ENCODE measurements at places on chromosomes 6 and 20. TPM values are rescaled to one million over a fixed set of nuclear protein-coding genes. Genes with fewer than 3 reads are reported as not detected.

The C20orf202 gene
- total RNA-seq, result not detected

The FAM229B gene
- total RNA-seq, result 12.9 TPM

The LZTS3 gene
- total RNA-seq, result 3.1 TPM

The PSORS1C1 gene
- 7.4 TPM for total RNA-seq

The GTSF1L gene
- not detected for total RNA-seq

The GPR6 gene
- total RNA-seq, result not detected

The ULBP1 gene
- 6.4 TPM for total RNA-seq

The POM121L2 gene
- total RNA-seq, result not detected

The HLA-G gene
- total RNA-seq, result 2.5 TPM

The RNF39 gene
- 3.6 TPM for total RNA-seq

The PSORS1C2 gene
- total RNA-seq, result not detected

The NKX2-2 gene
- not detected for total RNA-seq

The TMC2 gene
- total RNA-seq, result not detected

The CRNKL1 gene
- total RNA-seq, result 22.9 TPM

GRCh38 chr6:12138381-12138780 lies 126.3 kb downstream of the HIVEP1 start:
- DNase-seq, result no peak

DNA sequence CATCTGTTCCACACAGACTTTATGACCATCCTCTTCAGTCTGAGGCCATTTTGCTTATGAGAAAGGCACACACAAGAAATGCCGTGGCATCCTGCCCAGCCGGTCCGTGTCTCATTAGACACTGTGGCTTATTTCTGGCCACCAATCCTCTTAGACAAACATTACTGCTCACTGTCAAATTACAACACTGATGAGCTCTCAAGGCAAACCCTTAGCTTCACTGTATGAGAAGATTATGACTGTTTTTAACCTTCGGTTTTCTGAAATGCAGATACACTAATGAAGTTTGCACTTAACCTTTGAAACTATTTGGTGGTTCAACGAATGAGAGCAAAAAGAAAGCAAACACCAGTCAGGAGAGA lies 50.5 kb upstream of the DST start:
- DNase-seq, result no peak

GRCh38 chr20:50558483-50558925 lies 48.3 kb downstream of the PTPN1 start:
- peak; percentile 93 for DNase-seq

DNA sequence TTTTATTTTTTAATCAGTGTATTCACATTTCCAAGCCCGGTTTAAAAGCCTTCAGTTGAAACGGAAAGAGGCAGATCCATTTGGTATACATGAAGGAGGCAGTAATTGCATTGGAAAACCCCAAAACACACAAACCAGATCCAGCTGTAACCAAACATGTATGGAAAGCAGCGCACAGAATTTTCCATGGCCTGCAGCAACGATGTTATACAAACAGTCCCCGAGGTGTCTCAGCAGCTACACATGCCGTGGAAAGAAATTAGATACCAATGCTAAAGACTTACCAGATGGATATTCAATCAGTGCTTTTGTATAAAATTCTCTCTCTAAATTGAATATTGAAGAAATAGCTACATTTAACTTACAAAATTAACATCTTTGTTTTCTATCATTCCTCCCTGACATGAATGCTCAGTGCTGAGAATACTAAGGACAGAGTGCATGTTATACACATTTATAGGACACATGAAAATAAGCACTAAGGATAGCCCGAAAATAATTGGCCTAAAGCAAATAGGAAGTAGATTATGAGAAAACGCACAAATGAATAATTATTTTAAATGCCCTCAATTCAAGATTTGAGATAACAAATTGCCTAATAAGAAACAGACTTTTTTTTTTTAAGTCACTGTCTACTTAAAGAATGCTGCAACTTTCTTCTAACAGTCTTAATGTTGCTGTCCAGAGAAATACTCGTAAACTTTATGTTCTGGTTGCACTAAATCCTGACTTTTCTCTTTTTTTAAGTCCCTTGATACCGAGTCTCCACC lies 713.1 kb downstream of the HDGFL1 start:
- no peak for DNase-seq

- no peak for DNase-seq
Measured at GRCh38 chr6:81753711-81754577, 1.5 kb upstream of the TENT5A start.

- DNase-seq, result no peak
Measured at GRCh38 chr6:111338843-111339242, 144.2 kb downstream of the REV3L start.

DNA sequence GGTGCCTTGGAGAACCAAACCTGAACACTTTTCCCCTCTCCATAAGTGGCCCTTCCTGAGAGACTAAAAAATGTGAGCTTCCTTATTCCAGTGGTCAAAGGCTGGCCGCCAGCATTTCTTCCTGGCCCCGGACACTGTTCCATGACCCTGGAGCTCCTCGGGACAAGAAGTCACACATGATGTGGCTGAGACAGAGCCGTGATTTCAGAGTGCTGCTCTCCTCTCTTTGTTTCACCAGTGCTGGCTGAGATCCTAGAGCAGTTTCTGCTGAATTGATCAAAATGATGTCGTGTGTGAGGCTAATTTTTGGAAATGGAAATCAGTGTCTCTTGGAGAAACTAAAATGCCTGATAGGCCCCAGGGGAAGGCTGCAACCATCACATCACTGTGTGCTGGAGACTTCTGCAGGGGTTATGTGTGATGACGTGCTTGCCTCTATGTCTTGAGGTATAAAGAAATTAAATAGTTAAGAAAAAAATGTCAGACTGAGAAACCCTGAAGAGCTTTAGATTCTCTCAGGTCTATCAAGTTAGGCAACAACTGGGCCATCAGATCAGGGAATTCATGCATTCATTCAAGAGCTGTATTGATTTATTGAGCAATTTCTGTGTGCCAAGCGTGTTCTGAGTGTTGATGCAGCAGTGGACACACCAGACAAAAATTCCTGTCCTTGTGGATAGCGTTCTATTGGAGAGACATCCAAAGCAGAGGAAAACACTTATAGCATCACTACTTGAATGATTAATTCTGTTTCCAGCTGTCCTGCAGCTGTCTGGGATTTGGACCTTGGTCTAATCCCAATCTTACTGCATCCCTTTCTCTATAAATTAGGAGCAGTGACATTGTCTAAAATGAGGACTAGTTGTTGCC lies 72.7 kb upstream of the CCN6 start:
- no peak for DNase-seq

GRCh38 chr6:36547646-36548400 lies 544 bp upstream of the STK38 start:
- DNase-seq, result no peak

DNA sequence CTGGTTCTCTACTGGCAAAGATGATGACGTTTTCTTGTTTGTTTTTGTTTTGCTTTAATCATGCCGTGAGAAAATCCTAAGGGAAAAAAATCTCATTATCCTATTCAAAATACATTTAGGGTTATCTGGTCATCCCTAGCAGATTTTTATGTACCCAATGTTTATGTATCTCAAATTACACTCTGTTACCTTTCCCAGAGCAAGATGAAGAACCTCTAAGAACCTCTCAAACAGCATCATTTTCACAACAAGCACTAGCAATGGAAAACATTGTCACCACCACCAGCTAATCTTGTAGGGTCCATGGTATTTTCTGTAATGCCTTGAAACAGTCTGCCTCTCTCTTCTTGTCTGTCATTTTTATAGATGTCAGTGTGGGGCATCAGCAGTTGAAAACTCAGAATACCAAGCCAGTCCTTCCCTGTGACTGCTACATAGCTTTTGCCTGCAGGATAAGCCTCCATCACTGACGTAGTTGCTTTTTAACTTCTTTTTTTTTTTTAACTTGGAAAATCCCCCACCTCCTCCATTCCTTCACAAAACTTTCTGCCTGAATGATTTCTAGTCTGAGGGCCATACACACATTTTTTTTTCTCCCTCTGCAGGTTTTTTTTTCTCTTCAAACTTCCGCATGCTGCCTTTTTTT lies 2.4 kb upstream of the SNAP25 start:
- no peak for DNase-seq

DNA sequence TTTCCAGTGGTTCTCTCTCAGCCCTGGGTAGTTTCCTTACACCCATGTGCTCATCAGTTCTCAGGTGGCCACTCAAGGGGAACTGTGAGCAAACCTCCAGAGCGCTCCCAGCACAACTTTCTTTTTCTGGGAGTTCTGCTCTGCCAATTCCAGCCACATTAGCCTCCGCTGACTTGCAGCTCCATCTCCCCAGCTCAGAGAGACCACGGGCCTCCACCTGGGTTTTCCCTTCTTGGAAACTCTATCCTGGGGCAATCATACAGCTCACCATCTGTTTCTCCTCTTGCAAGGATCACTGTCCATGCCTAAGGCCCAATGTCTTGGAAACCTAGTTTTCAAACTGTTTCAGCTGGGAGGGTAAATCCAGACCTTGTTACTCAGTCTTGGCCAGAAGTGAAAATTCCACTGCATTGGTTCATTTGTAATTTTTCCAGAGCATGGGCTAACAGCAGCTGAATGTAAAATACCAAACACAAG lies 129.9 kb downstream of the EYA2 start:
- DNase-seq, result no peak

GRCh38 chr6:46899659-46900058 lies 22.1 kb downstream of the ADGRF5 start:
- DNase-seq, result no peak

DNA sequence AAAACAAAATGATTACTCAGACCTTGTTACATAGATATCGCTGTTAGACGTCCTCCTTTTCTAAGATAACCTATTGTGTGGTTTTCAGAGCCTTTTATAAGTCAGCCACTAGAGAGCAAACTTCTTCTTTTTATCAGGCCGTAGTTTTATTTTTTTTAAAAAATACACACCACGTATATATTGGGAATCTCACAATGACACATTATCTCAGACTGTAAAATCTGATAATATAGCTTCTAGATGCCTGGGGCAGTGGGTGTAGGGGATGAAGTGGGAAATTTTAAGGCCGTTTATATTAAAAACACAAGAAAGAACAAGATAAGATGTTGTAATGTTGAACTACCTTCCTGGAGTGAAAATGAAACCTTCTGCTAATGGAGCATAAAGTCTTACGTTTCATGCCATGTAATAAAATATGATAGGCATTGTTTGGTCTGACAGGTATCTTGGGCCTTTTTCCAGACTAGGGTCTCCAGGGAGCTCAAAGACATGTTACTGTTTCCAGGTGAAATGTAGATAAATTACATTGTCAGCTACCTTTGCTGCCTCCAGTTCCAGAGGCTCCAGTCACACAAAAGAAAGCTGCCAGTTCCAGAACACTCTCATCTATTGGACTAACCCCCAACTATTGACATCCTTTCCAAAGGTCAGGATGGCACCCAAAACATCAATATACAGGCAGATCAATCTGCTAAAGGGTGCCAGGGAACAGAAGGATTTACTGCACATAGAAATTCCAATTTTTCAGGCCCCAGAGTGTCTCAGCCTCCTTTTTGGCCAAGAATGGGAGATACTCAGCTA lies 130.2 kb upstream of the AKIRIN2 start:
- DNase-seq, result peak; percentile 41

DNA sequence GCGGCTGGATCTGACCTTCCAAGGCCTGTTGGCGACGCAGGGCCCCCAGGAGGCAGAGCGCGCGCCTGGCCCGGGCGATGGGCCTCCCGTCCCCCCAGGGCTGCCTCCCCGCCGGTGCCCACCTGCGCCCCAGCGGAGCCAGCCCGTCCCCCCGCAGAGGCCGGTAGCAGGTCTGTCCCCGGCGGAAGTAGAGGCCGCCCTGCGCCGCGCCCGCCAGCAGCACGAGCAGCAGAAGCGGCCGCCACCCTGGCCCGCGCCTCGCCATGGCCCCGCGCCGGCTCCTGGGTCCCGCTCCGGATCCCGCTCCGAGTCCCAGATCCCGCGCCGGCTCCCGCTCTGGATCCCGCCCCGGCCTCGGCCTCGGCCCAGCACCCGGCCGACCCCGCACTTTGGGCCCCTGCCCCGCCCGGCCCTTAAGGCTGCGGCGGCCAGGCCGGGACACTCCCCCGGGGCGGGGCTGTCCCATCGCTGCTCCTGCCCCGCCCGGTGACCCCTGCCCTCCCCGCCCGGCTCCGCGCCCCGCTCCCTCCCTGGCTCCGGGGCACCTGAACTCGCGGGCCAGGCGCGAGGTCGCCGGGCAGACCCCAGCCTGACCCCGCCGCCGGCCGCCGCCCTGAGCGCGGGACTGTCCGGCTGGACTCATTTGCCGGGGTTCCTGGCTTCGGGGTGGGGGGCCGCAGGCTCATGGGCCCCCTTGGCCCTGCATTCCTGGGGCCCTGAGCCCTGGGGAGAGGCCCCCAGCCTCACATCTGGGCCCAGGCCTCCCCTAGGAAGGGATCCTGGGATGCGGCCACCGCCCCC lies at the start of gene CTSZ:
Gene CTSZ (minus strand): TSS at position 391 of the 801 bp plus-strand sequence. CDS start 126 bp downstream, at position 265.
- DNase-seq, result no peak

- no peak for DNase-seq
Measured at GRCh38 chr6:125637207-125637606, 112.2 kb upstream of the HEY2 start.

- DNase-seq, result peak; percentile 95
Measured at GRCh38 chr6:54053881-54054391, 57.3 kb upstream of the MLIP start.

- DNase-seq, result no peak
Measured at GRCh38 chr6:121765060-121765459, 329.6 kb downstream of the GJA1 start.

- no peak for DNase-seq
Measured at GRCh38 chr6:101845621-101846020, 452.1 kb downstream of the GRIK2 start.

GRCh38 chr6:48183811-48184605 lies 73.0 kb upstream of the PTCHD4 start:
- no peak for DNase-seq

DNA sequence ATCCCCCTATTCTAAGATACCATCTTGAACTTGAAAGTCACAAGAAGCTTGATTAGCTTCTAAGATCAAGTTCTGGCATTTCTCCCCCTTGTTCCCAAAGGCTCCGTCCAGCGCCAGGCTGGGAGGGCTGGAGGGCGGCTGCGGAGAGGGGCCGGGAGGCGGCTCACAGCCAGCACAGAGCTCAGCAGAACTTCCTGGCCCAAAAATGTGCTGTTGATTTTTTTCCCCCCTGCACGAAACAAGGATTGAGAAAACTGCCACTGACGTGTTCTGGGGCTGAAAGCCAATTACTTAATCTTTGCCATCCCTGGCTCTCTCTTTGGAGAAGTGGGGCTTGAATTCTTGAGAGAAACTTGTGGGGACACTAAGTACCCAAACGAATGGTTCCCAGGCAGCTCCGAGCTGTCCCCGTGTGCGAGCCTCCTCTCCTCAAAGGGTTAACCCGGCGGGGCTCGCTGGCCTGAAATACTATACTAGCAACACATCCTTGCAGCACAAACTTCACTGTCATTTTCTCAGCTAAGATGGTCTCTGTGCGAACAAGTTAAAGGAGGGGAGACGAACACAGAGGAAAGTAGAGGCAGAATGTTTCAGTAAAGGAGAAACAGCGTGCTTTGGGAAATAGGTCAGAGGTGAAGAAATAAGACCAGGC lies 452 bp downstream of the TRAF3IP2 start:
- no peak for DNase-seq

- no peak for DNase-seq
Measured at GRCh38 chr6:68059261-68059660, 575.8 kb upstream of the ADGRB3 start.

DNA sequence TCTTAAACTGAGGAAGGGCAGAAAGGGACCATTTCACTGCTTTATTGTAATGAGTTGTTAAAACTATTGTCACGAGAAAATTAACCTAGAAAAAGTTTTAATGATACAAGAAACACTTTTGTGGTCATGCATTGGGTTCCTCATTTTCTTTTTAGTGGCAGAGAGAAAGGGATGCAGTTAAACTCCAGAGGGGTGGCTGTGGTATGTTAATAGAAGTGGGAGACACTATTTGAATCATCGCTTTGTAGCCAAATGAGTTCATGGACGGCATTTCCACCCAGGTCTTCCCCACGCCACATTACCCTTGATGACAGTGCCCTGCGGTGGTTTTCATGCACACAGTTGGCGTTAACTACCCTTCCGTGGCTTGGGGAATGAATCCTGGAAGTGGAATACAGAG lies 235.6 kb downstream of the PLCB1 start:
- DNase-seq, result no peak
